Stimulated activated CD8-positive, alpha-beta memory T cell treated with anti-CD3 and anti-CD28 coated beads, Interleukin-7, amount 100 ng/mL, for 1 hour (primary cell): ENCODE measurements at places on chromosomes 1 and 21.

GRCh38 chr1:172405912-172406311 lies 14.6 kb upstream of the C1orf105 start:
- no peak for DNase-seq

DNA sequence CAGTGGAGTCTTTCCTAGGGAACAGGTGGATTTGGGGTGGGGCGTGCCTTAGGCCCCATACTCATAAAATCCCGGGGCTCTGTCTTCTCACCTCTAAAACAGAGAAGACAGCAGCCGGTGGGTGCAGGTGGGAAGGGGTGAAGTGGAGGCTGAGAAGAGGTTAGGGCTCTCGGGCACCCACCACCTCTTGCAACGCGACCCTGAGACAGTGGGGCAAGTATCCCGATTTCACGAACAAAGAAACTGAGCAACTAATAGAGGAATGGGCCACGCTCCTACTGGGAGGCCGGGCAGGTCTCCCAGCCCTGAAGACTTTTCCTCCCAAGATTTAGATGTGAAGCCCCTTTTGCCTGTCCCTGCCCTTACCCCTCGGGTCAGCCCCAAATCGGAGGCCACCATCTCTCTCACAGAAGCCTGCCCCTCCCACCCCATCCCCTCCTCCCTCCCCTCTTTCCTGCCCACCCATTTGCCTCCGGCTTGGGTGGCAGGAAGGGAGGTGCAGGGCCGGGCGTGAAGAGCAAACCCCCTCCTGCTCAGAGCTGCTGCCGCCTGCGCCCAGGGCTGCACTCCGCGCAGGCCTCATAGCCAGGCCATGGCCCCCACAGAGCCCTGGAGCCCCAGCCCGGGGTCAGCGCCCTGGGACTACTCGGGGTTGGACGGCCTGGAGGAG lies at the start of gene GPR25:
Gene GPR25, plus strand, starts transcription at position 536 of the 670 bp plus-strand sequence. Its CDS starts 57 bp downstream, at position 593.
- no peak for DNase-seq

- no peak for DNase-seq
These were observed 4.0 kb downstream of the CLCA1 start for GRCh38 chr1:86472767-86473166.

GRCh38 chr21:41662161-41662560 lies 104.7 kb downstream of the RIPK4 start:
- DNase-seq = no peak

GRCh38 chr1:167369933-167370332 lies 148.4 kb downstream of the CD247 start:
- no peak for DNase-seq

- DNase-seq = no peak
These were observed 4.3 kb upstream of the SLC30A1 start for GRCh38 chr1:211583011-211583992.

DNA sequence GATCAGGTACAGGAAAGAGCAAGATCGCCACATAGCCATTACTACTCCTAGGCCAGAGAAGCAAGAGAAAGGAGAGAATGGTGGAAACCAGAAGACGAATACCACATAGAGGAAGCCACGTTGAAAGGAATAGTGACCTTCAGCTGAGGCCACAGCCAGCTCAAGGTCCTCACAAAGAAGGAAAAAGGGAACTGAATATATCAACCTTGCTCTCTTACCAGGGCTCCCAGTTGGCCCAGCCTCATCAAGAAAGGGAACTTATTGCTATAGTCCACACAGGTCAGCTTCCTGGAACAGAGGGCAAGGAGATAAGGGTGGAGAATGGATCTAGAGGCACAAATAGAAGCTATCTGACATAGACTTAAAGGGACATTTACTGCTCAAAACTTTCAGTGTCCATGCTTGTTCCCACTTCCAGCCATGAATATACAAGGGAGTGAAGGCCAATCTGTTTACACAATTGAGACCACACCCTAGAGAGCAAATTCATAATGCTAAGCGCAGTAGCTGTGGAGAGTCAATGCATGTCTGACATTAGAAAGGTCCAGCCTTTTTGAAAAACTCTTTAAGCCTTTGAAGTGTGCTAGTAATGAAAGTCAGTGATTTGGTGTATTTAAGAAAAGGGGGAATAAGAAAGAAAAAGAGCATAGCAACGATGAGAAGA lies 120.7 kb upstream of the ZC3H11B start:
- DNase-seq = no peak

GRCh38 chr21:37005548-37006485 lies 685 bp upstream of the RIPPLY3 start:
- DNase-seq = no peak

DNA sequence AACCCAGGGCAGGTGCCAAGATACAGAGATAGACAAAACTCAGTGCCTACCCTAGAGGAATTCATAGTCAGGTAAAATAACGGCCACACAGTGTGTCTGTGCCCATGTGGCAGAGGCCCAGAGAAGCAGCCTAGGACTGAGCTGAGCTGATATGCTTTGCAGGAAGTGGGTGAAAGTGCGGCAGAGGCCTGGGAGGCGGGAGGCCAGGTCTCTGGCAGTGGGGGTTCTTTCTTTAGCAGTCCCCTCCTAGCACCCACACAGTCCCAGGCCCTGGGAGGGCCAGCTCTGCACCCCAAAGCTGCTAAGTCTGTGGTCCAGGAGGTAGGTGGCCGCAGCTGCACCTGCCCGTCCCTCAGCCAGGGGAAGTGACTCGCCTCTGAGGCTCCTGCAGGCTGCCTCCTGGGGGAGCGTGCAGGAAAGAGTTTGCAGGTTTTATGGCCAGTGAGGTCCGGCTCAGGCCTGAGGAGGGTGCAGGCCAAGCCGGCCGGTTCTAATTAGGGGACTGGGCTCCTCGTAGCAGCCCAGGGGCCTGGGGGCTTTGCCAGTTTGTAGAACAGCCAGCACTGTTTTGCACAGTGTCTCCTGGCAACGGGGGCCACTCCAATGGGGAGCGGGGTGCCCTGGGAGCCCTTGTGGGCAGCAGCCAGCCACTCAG lies 107.9 kb downstream of the SPSB1 start:
- no peak for DNase-seq

DNA sequence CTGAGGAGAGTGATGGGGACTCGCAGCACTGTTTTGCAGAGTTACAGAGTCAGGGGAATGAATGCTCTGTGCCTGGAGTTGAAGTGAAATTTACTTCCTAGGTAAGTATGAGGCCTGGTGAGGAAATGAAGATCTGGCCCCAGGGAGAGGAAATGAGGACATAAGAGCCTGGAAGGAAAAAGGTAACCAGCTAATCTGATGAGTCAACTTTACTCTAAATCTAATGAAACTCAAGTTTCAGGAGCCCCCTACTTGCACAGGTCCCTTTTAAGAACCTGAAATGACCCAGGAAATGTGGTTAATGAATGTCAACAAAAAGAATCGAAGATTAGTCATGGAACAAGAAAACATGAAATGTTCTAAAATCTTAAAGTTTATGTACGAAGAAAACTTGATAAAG lies 599.0 kb downstream of the AGBL4 start:
- DNase-seq = no peak

DNA sequence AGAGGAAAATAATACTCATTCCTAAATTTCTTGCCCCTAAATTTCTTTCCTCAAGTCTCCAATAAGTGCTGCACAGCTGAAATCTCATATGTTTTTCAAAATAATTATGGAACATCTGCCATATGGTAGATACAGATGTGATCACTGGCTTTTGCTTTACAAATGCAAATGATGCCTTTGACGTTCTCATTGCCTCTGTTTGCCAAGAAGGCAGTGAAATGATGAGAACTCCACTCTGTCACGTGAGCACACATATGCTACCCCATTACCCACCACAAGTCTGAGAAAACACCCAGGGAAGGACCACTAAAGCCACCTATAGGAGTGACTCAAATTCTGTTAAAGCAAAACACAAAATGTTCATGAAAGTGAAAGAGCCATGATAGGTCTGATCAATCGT lies 43.9 kb downstream of the DSCAM start:
- no peak for DNase-seq

DNA sequence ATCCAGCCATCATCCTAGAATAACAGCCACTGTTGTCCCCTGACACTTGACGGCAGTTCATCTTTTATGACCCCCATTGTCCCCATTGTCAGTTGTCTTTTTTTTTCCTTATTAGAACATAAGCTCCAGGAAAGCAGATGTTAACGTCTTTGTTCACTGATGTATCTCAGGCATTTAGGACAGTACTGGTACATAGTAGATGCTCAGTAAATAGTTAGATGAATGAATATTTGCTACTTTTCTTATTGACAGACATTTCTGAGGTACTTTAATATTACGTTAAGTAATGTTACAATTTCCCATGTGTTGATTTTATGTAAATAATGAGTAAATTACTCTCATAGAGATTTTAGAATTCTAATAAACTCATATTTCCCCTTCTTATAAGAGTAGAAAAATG lies 69.5 kb downstream of the ADARB1 start:
- DNase-seq = no peak

GRCh38 chr1:3067671-3068563 lies 1.1 kb upstream of the PRDM16 start:
- no peak for DNase-seq

GRCh38 chr1:112146201-112146715 lies 156.8 kb upstream of the KCND3 start:
- no peak for DNase-seq

- DNase-seq = no peak
These were observed 229.6 kb downstream of the HHAT start for GRCh38 chr1:210558302-210558701.

GRCh38 chr1:82491301-82492048 lies 690.7 kb downstream of the ADGRL2 start:
- DNase-seq = no peak

GRCh38 chr1:201460814-201461644 lies 8.0 kb downstream of the PHLDA3 start:
- DNase-seq = no peak

DNA sequence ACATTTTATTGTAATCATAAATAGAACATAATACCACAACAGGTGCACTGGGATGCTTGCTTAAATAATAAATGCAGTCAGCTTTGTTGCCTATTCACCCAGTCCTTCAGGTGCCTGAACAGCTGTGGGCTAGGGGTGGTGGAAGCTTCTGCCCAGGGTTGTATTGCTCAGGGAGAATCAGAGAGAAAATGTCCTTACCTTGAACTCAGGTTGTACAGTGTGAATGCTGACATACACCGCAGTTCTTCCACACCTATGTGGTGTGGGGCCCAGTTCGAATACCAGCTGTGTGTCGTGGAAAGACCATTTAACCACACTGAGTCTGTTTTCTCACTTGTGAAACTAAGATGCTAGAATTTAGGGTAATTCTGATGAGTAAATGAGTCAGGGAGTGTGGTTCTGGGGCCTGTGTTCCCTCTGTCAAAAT lies 115.7 kb upstream of the ATP1A1 start:
- DNase-seq = no peak

DNA sequence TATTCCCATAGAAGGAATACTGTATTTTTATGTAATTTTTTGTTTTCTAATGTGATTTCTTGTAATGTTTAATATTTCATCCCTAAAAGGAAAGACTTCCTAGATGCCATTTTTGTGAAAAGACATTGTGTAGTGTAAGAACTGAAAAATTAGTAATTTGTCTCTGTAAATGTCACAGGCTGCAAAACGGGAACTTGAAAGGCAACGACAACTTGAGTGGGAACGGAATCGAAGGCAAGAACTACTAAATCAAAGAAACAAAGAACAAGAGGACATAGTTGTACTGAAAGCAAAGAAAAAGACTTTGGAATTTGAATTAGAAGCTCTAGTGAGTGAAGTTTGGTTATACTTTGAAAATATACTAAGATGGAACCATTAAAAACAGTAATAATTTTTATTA lies 132.2 kb downstream of the ITSN1 start:
- no peak for DNase-seq

GRCh38 chr1:232968965-232969364 lies 18.6 kb downstream of the NTPCR start:
- no peak for DNase-seq

DNA sequence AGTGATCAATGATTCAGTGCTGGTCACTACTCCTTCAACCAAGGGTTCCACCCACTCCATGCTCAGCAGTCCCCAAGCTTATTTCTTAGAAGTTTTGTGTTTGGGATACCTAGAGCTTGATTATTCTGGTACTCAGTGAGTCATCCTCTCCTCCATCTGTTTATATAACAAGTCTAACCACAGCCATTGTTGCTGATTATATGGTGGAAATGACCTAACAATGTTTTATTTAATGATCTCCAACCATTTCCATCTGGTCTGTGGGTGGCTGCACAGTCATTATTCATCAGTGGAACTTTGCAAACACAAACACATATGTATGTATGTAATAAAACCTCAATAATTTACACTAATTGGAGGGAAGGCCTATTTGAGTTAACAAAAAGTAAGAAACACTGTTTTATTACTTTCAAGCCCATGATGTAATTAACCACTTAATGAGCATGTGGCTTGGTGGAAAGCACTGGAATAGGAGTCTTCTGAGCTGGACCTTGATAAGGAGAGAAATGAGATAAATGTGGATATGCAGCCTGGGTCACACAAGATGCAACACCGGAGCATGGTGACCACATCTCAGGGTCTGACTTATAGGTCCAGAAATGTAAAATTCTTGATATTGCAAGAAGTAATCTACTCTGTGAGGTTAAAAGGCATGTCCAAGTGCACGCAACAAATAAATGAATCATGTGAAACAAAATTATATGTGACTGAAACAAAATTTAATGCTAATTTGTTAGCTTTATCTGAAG lies 99.0 kb upstream of the WLS start:
- DNase-seq = no peak

DNA sequence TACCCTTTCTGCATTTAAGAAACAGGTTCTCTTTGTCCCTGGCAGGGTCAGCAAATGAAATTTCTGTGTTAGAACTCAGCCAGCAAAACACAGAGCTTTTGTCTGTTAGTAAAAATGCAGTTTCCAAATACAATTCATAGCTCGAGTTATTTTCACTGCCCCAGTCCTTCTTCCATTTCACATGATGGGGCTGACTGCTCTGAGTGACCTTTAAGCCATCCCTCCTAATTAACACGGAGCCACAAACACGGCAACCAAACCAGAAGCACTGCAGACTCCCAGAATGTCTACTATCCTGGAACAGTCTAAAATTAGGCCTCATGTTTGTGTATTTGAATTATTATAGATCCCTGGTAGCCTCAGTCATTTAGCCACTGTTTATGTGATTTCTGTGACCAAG lies 99.1 kb upstream of the RGS4 start:
- no peak for DNase-seq

DNA sequence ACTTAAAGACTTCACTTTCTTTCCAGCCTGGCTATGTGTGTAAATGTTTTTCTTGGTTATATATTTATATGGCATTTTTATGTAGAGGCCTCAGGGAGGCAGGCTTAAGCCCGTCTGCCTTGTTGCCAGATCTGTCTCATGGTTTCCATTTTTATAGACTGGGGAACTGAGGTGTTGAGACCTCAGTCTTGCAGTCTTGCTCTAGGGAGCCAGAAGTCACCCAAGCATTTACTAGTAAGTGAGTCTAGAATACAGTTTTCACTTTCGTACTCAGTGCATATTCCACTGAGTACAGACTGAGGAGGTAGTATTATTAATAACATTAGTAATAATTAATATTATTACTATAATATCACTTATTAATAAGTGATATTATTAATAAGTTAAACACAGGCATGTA lies 161.4 kb downstream of the UCK2 start:
- no peak for DNase-seq

- no peak for DNase-seq
These were observed 12.9 kb downstream of the CFAP410 start for GRCh38 chr21:44326272-44326647.

DNA sequence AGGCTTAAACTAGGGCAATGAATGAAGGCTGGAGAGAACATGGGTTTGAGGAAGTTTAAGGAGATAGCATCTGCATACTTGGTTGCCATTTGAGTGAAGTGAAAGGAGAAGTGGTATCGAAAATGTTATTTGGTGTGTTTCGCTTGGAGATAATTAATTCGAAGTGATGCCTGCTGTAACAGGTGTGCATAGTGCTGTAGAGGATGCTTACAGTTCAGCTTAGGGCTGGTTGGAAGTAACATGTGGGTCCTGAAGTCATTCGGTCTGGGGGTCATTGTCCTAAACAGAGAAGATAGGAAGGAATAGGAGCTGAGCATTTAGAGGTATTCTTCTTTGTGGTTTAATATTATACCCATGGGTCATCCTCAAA lies 301 bp upstream of the NUDT17 start:
- no peak for DNase-seq
